ENCODE measurements at places on chromosomes 7 and 10.

- no peak for DNase-seq
Observed at GRCh38 chr10:117666166-117666565, 123.6 kb downstream of the EMX2 start.

DNA sequence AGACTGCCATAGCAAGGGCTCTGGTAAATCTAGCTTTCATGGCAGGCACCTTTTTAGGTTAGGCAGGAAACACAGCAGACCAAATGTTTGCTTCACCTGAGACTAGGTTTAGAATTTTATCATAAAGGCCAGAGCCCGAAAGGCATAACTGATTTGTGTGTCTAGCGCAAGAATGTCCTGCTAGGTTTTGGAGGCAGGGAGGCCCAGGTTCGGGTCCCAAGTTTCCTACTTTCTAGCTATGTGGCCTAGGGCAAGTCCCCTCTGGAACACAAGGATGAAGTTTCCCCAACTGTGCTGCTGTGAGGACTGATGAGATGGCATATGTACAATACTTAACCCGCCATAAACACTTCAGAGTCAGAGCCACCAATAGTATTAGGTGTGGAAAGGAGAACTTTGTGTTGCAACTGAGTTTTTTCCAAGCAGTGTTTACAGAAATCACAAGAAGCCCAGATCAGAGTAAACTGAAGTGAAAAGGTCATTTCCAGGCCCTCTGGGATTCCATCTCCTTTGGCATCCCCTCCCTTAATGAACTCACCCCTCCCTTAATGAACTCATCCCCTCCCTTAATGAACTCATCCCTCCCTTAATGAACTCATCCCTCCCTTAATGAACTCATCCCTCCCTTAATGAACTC, 244.9 kb downstream of the SKAP2 start:
- no peak for DNase-seq

DNA sequence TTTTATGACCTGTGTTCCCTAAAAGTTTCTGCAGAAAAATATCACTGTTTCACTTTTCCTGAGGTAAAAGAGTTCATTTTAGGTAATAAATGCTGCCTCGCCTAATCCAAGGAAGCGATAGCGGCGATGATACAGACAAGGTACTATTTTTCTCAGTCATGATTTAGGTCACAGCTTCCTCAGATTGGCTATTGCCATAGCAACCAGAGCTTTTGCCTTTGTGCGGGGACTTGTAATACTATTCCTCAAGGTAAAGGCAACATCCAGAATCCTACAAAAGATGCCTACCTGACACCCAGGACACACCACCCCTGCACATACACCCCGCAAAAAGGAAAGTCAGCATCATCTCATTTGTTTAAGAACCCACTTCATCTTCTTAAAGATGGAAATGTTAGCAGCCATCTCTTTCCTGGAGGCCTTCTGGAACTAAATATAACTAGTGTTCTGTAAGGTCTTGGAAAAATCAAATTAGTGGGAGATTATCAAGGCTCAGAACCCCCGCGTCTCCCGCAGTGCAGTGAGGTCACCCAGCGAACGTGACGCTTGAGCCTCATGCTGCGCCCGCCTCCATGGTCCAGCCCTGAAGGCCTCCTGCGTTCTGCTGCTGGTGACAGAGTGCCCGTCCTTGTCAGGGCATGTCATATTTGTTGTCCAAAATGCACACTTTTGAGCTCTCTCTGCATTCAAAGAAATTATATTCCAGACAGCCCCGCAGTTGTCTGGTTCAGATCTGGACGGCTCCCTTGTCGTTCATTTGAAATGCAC, 402.0 kb upstream of the RNF32 start:
- DNase-seq: no peak

GRCh38 chr10:2137549-2138174, 400.3 kb upstream of the ADARB2 start:
- DNase-seq: no peak

GRCh38 chr10:86481761-86482160, 39.8 kb downstream of the WAPL start:
- DNase-seq: no peak

DNA sequence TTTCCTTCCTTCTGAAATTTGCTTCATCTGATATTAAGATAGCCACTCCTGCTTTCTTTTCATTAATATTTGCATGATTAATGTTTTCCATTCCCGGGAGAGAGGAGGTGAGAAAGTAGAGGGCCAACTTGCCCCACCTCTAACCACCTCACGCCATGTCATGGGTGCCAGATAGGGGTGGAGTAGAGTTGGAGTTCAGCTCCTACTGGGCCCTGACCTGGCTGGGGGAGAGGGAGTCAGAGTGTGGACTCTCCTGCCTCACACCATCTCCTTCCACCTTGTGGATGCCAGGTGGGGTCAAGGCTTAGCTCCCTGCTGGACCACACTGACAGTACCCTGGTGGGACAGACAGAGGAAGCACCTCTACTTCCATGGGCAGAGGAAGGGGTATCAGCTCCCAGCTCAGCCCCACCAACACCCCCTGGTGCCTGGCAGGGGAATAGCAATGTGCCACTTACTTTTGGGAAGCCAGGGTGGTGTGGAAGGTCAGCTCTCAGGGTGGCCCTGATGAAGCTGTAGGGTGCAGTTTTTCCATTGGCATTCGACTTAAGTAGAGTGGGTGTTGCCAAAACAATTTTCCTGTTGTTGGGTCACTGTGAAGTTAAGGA, 28.0 kb downstream of the CHST12 start:
- peak; percentile 57 for DNase-seq
